Panc1 (cell line): ENCODE measurements at places on chromosomes 3 and 15.

GRCh38 chr15:70423267-70423666 is 325.6 kb upstream of the TLE3 start:
- DNase-seq, result no peak

- no peak for DNase-seq
These were observed 32.5 kb downstream of the CHST2 start for GRCh38 chr3:143152043-143152442.

DNA sequence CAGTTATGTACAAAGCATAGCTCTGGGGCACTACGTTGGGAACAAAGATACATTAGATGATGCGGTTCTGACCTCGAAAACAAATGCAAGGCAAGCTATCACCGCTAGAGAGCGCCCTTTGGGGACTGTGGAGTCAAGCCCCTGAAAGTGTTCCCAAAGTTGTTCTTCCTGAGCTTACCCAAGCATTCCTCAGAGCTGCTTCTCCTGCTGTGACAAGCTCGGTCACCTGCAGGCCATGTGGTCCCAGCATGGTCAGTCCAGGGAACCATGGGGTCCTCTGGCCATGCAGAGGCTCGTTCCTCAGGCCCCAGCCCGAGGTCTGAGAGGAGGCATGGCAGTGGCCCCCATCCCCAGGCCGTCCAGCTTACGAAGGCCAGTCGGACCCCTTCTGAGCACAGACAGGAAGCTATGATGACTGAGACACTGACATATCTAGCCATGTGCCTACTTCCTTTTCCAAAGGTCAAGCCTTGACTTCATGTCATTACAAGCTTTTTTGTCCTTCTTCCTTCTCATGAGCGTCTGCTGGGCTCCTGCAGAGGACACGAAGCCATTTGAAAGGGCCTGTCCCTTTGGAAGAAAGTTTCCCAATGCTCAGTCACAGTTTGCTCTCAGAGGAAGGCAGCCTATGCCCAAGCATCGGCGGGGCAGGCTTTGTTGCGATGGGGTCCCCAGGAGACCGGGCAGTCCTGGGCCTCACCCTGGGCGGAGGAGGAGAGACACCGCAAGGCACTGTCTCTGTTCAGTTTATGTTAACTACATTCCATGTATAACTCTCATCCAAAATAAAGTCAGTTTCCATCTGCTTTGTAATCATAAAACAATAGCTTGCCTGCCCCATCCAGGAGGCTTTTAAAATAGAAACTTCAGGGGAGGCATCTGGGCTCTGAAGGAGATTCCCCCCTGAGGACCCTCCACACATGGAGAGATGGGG is 79.3 kb downstream of the ATP10A start:
- no peak for DNase-seq

- no peak for DNase-seq
These were observed 295.6 kb upstream of the RASGRP1 start for GRCh38 chr15:38860253-38860652.

GRCh38 chr15:51424780-51425179 is 83.3 kb downstream of the GLDN start:
- DNase-seq, result no peak

DNA sequence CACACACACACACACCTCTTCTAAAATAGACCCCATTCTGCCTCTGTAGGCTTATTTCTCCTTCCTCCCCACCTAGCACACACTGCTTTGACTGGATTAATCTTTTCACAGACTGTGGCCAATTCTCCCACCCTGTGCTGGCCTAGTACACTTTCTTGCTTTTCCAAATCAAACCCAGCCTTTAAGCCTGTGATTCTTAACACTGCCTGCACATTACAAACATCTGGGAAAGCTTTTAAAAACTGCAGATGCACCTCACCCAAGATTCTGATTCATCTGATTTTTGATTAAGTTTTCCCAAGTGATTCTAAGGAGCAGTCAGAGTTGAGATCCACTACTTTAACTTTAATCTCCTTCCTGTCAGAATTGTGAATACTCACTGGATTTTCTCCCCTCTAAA is 12.8 kb downstream of the CSNK1G1 start:
- DNase-seq, result no peak

GRCh38 chr3:102727340-102727739 is 292.5 kb downstream of the ZPLD1 start:
- no peak for DNase-seq

GRCh38 chr3:146966124-146966523 is 361.0 kb upstream of the PLSCR5 start:
- no peak for DNase-seq

- no peak for DNase-seq
These were observed 52.8 kb downstream of the STAG1 start for GRCh38 chr3:136699271-136699828.

DNA sequence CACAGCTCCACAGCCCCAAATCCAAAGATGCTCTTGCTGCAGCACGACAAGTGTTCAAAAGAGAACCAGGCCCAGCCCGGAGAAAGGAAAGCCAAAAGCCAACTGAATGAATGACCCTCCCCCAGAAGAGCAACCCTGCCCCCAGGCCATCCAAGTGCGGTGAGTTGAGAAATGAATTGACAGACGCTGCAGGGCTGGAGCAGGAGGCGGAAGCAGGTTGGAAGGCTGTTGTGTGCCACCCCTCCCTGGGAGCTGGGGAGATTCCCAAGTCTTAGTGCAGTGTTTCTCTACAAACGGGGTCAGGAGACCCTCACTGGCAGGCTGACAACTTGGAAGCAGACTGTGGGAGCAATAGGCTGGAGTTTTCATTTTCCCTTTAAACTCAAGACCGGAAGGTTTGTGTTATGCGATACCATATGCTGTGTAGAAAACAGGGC is 3.5 kb upstream of the SPTBN5 start:
- DNase-seq, result no peak

DNA sequence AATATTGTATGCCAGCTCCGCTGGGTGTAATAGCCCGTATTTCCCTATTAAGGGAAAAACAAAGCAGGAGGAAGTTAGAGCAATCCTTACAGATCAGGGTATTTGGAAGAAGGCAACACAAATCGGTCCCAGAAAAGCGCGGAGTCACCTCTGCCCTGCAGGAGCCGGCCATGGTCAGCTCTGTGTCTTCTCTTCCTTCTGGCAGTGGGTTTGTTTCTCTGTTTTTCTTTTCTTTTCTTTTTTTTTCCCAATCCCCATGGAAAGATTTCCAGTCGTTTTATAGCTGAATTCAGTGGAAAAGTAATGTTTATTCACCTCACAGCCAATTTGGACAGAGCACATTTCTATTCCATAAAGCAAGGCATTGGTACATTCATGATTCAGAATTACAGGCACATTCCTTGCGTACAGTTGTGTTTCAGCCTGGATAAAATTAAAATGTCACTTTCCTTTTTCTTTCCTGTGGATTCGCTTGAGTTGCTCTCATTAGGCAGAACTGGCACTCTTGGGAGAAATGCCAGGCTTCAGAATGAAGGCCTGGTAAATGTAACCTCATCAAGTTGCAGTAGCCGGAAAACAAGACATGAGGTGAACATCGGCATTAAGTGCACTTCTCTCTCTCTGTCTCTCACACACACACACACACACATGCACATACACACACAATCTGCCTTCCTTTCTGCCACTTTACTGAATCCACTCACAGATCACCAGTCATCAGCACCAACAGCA is 204.5 kb upstream of the UBE2E1 start:
- no peak for DNase-seq

GRCh38 chr3:135596563-135596962 is 369.0 kb upstream of the PPP2R3A start:
- DNase-seq, result no peak
